ENCODE measurements at places on chromosomes 6 and 20.

GRCh38 chr20:35108921-35109320 lies 16.3 kb upstream of the TRPC4AP start:
- no peak for DNase-seq

DNA sequence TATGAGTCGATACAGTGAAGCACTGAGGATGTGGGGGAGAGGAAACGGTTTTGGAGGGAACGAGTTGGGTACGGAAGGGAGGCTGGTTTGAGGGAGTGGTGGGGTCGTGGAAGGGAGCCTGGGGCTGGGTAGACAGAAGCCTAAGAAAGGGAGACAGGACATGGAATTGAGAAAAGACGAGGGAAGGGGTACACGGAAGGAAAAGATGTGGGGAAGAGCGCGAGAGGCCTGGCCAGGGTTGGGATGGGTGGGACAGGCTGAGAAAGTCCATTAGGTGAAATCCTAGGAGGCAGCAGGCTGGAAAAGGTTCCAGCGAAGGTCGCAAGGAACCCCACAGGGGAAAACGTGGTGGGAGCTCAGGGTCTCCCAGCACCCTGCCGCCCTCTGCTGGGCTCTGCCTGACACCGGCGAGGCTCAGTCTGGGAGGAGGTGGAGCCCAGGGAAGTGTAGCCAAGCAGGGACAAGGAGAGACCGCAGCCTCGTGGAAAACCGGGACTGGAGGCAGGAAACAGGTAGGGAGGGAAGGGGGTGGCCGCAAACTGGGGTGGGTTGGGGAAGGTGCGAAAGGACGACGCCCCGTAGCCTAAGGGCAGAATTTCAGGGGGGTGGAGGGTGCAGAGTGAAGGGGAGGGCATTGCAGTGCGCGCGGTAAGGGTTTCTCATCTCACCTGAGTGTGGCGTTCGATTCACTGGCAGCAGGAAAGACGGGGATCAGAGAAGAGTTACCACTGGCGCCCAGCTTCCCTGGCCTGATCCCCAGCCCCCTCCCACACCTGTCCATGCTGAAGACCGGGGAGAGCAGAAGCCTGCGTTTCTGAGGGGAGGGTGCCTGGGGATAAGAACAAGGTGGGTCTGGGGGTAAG lies 4.3 kb downstream of the GABBR1 start:
- peak; percentile 82 for DNase-seq

- DNase-seq = peak; percentile 72
Measured at GRCh38 chr20:58458342-58459057, 56.7 kb downstream of the APCDD1L start.

- no peak for DNase-seq
Measured at GRCh38 chr6:21523652-21524051, 69.9 kb upstream of the SOX4 start.

DNA sequence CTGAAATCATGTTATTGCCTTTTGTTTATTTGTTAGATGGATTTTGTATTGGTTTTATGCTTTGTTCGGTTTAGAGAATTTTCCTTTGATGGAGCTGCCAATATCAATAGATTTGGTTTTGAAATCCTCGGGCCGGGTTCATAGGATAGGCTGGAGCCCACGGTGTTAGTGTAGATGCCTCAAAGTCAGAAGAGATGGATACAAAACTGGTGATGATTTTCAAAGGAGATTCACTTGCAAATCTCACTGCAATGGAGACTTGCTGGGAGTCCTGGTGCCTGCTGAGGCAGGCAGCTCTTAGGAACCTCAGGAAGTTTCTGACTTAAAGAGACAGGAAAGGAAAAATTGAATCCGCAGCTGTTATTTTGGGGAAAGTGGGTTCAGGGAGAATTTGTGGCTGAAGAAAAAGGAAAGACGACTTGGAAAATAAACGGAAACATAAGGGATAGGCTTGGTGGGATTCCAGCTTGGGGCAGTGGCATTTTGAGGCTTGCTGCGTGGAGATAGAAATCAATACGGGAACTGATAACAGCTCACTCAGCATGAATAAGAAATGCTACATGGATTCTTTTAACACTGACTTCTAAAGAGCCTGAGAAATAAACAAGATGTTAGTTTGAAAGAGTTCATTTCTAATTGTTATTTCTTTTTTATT lies 241.6 kb downstream of the PHACTR1 start:
- DNase-seq = no peak

DNA sequence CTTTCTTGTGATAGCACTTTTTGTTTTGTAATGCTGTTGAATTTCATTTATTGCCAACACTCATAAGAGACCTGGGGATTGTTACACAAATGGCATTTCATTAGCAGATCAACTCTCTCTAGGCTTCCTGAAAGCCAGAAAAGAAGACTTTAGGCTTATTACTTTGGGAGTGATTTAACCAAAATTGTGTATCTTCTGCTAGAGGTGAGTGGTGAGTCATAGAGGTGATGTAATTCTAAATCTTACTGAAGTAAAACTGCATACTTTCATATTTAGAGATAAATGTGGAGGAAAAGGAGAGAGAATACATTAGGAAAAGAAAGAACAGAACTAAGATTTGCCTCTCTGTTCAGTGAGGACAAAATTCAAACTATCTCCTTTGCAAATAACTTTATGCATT lies 304.7 kb upstream of the RGS17 start:
- no peak for DNase-seq

GRCh38 chr6:113843500-113844073 lies 13.6 kb upstream of the MARCKS start:
- no peak for DNase-seq

DNA sequence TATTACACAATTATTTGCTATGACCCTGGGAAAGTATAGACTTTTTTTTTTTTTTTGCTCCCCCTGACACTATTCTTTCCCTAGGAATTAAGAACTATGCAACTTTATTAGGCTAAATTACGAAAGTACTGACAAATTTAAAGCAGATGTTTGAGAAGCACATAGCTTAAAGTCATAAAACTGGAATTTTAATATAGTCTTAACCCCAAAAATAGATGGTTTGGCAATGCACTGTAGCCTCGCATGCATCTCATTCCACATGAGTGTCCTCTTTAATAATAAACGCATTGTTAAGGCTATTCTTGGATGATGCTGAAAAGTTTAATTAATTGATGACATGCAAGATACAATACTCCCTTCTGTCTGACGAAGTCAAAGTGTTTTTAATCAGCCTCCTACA lies 49.3 kb downstream of the TBC1D7 start:
- peak; percentile 57 for DNase-seq

DNA sequence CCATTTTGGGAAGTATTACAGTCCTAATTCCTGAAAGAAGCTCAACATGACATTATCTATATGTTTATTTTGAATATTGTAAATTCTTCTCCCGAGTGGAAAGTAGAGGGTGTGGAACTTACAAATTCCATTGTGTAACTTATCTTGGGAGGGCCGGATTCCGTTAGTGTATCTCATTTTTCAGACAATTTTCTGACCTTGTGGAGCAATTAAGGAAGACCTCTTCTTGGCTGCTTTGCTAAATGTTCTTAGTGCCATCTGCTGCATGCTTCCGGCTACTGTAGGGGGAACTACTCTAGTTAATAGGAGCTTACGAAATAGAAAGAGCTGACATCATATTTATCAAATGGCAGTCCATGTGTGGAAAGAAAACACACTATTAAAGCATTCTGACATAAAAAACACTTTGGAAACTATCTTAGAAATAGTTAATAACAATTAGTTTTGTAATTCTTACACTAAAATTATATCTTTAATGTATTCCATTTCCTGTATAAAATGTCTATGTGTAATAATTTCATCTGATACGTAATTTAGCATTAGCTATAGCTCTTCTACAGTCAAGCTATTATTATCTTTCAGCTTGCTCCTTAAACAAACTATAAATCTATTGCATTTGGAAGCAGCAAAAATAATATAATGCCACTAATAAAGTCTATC lies 41.5 kb upstream of the KCNQ5 start:
- peak; percentile 78 for DNase-seq

DNA sequence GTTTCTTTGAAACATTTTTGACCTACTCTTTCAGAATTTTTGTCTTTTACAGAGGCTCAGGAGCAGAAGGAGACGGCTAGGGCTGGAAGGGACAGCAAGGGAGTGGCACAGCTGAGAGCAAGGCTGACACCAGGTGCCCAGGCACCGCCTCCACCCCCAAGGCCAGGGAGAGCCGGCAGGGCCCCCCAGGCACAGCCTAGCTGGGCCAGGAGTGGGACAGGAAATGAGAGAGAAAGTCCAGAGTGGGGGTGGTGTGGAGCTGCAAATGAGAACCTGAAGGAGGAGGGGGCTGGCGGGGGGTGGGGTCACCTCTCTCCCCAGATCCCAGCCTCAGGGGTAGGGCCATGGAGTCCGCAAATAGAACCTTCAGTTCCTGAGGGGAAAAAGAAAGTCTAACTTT lies 236.7 kb downstream of the CDC5L start:
- DNase-seq = no peak

- DNase-seq = peak; percentile 39
Measured at GRCh38 chr6:125808060-125808459, 17.3 kb downstream of the NCOA7 start.

DNA sequence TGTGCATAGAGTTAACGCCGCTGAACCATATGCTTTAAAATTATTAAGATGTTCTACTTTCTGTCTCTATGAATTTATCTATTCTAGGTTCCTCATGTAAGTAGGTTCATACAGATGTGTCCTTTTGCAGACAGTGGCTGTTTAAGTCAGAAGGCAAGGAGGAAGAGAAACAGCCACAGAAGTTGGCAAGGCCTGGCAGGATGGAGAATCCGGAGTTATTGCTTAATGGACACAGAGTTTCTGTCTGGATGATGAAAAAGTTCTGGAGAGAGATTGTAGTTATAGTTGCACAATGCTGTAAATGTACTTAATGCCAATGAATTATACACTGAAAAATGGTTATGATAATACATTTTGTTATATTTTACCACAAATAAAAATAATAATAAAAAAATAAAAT lies 283.6 kb upstream of the CNR1 start:
- DNase-seq = no peak

DNA sequence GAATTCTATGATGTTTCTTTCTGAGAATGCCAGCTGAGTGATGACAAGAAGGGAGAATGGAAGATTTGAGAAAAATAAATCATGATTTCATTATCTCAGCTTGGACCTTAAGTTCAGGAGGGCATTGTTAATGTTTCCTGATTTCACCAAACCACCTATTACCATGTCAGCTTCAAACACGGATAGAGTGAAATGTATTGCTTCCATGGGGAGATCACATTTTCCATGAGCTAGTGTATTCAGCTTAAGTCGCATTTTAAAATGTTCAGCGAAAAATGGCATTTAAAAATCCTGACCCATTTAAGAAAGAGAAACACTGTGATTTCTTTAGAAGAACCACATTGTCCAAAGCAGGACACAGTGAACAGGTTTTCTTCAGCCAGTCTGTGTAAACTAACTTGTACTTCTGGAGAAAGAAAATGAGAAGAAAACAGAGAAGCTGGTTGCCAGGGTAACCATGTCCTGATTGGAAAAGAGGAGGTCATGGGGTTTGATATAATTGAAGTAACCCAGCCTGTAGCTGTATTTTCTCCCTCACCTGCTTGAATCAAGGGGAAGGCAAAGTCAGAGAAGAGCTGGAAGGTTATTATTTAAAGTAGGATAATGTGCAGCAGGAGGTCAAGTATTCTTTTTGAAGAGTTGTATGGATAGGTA lies 684.1 kb upstream of the NRSN1 start:
- DNase-seq = no peak

- no peak for DNase-seq
Measured at GRCh38 chr6:80523531-80523997, 417.1 kb downstream of the BCKDHB start.

- DNase-seq = no peak
Measured at GRCh38 chr20:24658920-24659660, 189.7 kb downstream of the SYNDIG1 start.

DNA sequence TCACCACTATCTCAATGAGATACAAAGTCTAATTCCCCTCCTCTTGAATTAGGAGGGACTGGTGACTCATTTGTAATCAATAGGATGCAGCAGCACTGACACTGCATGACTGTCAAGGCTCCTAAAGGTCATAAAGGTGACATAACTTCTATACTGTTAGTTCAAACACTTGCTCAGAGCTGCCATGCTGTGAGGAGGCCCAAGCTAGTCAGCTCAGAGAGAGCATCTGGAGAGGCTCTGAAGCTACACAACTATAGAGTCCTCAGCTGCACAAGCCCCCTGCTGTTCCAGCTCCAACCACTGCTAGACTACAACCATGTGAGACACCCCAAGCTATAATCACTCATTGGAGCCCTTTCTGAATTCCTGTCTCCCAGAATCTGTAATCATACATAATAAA lies 17.0 kb upstream of the HEY2 start:
- DNase-seq = no peak

GRCh38 chr6:97705568-97705967 lies 422.6 kb upstream of the MMS22L start:
- peak; percentile 7 for DNase-seq

- peak; percentile 59 for DNase-seq
Measured at GRCh38 chr6:107491760-107492660, 2.1 kb downstream of the SOBP start.

GRCh38 chr20:13286607-13287006 lies 65.5 kb downstream of the ISM1 start:
- no peak for DNase-seq

- no peak for DNase-seq
Measured at GRCh38 chr20:58651559-58651945, 469 bp downstream of the STX16 start.

DNA sequence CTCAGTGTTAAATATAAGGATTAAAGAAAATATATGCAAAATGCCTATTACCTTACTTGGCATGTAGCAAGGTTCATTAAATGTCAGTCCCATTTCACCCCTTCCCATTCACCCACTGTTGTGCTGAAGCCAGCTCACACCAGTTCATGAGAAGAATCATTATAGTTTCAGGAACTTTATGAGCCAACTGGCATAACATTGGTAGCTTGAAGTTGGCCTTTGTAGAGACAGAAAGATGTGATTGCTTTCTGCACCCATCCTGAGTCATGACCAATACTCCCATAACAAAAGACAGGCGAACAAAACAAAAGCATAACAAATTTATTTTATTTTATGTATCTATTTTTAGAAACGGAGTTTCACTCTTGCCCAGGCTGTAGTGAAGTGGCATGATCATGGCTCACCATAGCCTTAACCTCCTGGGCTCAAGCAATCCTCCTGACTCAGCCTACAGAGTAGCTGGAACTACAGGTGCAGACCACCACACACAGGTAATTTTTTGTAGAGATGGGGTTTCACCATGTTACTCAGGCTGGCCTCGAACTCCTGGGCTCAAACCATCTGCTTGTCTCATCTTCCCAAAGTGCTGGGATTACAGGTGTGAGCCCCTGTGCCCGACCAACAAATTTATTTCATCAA lies 17.6 kb upstream of the IER3 start:
- no peak for DNase-seq

DNA sequence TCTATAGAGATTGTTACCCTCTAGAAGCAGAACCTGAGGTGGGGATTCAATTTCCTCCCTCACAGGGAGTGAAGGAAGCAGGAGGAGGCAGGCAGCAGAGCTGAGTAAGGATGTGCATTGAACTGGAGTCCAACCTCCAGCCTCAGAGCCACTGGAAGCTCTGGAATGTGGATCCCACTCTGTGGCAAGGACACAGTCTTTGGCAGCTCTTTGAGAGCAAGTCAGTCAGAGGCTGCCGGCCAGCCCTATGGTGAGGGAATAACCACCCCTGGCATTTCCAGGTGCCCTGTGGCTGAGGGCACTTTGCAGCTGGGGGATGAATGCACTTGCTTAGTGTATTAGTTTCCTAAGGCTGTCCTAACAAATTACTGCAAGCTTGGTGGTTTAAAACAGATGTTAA lies 37.2 kb downstream of the EBF4 start:
- peak; percentile 39 for DNase-seq

GRCh38 chr6:51029561-51029960 lies 210.9 kb downstream of the TFAP2B start:
- DNase-seq = peak; percentile 79
